ENCODE measurements at places on chromosomes 3 and 15.

GRCh38 chr15:35546511-35547381, 781 bp upstream of the DPH6 start:
- DNase-seq = no peak

DNA sequence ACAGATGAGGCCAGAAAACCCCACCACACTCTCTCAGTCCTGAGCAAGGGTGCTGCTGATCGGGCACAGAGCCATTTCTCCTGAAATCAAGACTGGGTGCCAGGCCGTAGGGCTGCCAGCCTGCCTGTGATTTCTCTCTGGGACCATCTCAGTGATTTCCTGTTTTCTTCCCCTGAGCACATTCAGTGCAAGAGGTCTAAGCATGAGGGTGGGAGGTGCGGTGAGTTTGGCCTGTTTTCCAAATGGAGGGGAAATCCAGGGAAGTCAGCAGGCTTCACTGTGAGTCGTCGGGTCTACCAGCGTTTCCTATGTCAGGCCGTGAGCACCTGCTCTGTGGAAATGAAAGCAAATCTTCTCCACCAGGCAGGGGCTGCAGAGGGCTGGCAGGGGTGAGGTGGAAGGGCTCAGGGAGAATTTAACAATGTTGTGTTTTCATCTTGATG, 82.3 kb downstream of the ST6GAL1 start:
- DNase-seq = no peak

GRCh38 chr15:70096215-70097062, 1.3 kb downstream of the TLE3 start:
- DNase-seq = no peak

DNA sequence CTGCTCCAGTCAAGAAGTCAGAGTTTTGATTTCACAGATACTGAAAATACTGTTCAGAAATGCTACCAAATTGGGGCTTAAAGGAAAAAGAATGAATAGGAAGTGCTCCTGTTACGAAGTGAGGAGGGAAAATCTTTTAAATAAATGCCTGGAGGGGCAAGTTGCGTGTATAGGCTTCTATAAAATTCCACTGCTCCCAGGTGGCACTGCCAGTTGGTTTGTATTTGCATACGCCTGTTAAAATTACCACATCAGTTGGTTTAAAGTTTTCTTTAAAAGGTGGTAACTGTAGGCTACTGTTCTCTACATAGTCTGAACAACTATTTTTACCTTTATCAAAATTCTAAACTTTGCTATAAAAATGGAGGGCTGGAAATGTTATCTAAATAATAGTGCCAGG, 123.5 kb downstream of the DLG1 start:
- DNase-seq = no peak

- DNase-seq = no peak
Observed at GRCh38 chr15:50880651-50881114, 27.8 kb upstream of the AP4E1 start.

DNA sequence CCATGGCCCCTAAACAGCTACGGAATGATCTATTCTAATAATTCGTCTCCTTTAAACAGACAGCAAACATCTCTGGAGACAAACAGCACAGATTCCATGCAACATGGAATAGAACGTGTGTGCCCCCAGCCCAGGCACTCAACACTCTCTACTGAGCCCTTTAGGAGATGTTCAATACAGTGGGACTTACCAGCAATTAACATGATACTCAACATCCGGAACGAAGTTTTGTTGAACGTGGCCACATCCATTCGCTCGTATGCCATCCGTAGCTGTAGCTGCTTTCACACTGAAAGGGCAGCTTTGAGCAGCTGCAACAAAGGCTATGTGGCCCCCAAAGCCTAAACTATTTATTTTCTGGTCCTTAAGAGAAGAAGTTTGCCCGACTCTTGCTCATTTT, 3.5 kb downstream of the ADAMTS17 start:
- no peak for DNase-seq

- no peak for DNase-seq
Observed at GRCh38 chr3:194471863-194472262, 14.9 kb downstream of the ATP13A3 start.
